Hematopoietic multipotent progenitor cell treated with erythropoietin and hydrocortisone succinate and interleukin-3 and kit ligand, for 15 days (in vitro differentiated cells): ENCODE measurements at places on chromosomes 5 and 9.

- DNase-seq = peak; percentile 100
These were observed 30.2 kb upstream of the APC start for GRCh38 chr5:112707187-112708102.

DNA sequence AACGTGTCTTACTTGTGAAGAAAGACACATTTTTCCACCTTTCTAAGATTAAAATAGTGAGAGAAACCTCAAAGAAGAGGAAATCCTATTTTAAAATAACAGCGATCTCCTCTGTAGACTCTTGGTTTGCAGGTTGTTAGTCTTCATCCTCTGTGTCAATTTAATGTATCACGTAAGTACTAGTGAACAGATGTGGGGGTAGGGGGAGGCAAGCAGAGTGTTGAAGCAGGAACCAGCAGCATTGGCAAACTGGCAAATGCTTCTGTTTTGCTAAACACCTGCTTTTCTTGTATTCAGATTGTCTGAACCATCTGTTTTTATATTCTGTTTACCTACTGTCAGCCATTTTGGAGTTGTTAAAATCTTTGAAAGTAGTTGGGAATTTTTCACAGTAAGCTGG is 159.3 kb upstream of the TLX3 start:
- DNase-seq = no peak

DNA sequence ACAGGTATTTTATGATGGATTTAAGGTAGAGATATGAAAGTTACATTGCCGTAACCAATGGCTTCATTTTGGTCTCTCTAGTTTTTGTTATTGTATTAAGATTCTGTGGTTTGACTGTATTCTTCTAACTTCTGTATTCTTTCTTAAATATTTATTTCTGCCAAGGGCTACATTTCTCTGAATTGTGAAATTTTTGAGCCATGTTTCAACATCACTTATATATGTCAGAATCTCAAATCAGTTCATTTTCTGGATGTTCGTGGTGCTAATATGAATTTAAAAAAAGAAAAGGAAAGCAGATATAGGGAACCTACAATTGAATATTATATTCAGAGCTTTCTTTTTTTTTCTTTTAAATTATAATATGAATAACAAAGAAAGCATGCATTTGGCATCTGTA is 142.7 kb downstream of the ANXA1 start:
- DNase-seq = no peak

- no peak for DNase-seq
These were observed 791.9 kb upstream of the CDH6 start for GRCh38 chr5:30401479-30402058.

GRCh38 chr9:94865582-94866452 is 139.3 kb downstream of the AOPEP start:
- no peak for DNase-seq

- DNase-seq = peak; percentile 69
These were observed 22.0 kb downstream of the ENHO start for GRCh38 chr9:34500623-34501267.

DNA sequence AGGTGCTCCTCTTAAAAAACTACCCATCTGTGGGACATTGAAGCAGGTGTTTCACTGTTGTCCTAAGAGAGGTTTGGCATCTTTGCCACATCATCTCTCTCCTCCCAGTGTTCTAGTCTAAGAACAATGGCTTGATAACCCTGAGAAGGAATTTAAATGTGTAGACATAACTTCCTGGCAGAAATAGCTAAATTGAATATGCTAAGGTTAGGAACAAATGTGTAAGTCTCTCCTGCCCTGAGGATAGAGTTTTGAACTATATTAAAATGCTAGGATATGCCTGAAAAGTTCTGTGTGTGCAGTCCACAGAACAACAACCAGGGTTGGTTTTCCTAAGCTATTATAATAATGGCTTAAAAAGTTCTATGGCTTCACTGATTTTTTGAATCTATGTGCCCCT is 106.6 kb downstream of the LRRC70 start:
- no peak for DNase-seq

DNA sequence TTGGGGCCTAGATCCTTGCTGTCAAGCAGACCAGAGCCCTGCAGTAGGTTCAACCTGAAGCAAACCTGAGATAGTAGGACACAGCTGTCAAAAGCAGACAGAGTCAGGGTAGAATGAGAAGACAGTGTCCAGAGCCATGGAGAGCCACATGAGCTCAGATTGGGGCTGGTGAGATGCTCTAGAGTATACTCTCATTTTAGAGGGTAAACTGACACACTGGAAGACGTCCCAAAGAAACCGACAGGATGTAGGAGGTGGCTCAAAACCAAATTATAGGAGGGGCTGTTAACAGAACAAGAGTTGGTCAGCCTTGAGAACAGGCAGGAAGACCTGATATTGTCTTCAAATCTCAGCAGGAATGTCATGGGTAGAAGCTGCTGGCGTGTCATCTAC is 11.5 kb downstream of the CCDC69 start:
- DNase-seq = no peak

DNA sequence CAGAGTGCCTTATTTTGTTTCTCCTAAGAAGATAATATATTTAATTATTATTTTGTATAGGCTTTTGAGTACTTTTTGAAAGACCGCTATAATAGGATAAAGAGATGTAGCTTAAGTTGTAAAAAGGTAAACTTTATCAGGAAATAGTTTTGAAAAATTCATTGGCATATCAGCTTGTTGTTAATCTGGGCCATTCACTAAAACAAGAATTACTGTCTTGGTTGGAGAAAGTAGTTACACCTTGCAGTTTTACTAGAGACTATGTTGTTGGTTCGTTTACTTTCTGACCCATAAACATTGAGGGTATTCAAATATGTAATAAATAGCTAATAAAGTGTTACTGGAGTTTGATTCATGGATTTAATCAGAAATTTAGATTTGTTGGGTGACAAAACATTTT is 33.7 kb downstream of the TNPO1 start:
- no peak for DNase-seq

DNA sequence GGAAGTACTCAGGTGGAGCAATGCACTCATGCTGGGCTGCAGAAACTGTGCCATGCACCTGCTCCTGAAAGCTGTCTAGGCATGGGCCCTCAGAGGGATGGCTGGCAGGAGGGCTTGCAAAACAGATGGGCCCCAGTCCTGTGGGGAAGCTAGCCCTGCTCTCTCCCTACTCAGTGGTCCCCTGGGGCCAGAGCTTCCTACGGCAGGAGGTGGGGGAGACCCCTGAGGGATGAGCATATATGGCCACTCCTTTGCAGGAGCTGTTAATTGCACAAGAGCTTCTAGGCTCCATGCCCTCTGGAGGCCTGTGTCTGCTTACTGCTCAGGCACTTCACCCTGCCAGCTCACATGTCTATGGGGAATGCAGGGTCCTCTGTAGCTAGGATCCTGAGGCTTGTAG is 545.3 kb upstream of the PTPRD start:
- no peak for DNase-seq

- DNase-seq = no peak
These were observed 89.2 kb downstream of the LPAR1 start for GRCh38 chr9:110949081-110949480.

GRCh38 chr5:146947181-146947941 is 68.8 kb upstream of the PPP2R2B start:
- DNase-seq = no peak

GRCh38 chr9:101639311-101639710 is 44.5 kb upstream of the PPP3R2 start:
- DNase-seq = no peak

DNA sequence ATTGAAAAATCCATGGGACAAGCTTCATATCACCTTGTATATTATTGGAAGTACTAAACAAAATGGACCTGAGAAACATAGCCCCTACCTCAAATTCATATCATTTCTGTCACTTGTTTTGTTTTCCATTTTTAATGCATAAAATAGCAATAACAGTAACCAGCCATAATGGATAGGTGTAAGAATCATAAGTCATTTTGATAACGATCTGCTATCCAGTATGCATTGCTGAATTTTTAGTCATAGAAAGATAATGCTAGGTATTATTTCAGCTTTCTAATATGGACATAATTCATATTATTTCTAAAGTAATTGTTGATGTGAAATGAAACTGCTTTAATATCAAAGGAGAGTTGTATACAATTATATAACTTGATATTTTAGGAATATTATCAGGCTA is 1.1 kb upstream of the LRRC70 start:
- no peak for DNase-seq

DNA sequence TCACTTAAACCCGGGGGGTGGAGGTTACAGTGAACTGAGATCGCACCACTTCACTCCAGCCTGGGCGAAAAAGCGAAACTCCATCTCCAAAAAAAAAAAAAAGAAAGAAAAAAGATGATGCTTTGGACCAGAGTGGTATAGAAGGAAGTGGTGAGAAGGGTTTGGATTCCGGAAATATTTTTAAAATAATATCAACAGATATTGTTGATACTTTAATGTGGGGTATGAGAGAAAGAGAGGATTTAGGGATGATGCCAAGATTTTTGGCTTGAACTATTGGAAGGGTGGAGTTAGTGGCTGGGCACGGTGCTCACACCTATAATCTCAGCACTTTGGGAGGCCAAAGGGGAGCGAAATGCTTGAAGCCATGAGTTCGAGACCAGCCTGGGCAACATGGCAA is 49.6 kb upstream of the PLIN2 start:
- DNase-seq = no peak

DNA sequence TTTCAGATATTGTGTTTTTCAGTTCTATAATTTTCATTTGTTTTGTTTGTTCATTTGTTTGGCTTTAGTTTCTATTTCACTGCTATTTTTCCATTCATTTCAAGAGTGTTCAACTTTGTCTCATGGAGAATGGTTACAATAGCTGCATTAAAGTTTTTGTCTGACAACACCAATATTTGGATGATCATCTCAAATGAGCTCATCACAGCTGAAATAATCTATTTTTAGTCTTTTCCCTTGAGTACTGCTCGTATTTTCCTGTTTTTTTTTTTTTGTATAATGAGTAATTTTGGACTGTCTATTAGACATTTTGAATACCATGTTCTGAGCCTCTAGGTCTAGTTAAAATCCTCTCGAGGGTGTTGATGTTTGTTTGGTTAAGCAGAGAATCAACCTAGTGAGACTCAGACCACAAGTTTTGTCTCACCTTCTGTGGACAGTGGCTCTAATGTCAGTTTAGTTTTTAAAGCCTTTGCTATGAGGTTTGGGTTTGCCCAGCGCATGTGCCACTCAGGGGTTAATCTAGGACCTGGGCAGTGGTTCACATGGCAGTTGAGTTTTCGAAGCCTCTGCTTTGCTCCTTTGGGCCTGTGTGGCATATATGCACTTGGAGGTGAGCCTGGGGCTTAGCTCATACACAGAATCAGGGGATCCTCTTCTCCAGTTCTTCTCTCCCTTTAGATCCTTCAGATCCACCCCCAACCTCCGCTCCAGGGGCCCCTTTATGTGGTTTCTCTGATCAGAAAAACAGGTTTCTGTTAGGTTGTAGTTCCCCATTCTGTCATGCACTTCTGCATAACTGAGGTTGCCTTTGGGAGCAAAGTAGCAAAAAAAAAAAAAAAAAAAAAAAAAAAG is 79.8 kb downstream of the ARSB start:
- DNase-seq = no peak

DNA sequence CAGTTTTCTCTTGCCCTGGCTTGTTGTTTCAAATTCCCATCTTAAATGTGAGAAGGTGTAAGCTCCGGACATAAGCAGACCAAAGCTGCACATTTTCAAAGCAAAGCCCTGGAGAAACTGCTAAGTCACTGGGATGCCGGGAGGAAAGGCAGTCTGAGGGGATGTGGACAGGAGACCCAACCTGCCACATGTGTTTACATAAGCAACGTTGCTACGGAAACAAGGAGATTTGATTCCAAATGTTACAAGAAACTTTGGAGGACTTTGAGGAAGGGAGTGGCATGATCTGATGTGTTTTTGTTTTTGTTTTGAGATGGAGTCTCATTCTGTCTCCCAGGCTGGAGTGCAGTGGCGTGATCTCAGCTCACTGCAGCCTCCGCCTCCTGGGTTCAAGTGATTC is 25.7 kb upstream of the INSYN2B start:
- no peak for DNase-seq

DNA sequence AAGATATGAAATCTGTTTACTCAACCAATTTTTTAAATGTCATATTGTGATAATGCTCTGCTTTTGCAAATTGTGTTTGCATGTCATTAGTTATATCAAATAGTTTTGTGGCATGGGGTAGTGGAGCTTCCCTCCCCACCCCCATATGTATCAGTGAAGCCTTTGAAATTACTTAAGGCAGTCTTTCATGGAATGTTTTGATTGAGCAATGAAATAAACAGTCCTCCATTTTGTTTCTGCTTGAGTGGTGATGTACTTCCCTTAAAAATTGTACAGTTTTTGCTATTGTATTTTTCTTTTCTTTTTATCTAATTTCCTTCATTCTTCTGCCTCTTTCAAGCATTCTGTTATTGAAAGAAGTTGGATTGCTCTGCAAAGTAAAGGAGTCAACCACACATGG is 3.5 kb downstream of the SOWAHA start:
- no peak for DNase-seq

DNA sequence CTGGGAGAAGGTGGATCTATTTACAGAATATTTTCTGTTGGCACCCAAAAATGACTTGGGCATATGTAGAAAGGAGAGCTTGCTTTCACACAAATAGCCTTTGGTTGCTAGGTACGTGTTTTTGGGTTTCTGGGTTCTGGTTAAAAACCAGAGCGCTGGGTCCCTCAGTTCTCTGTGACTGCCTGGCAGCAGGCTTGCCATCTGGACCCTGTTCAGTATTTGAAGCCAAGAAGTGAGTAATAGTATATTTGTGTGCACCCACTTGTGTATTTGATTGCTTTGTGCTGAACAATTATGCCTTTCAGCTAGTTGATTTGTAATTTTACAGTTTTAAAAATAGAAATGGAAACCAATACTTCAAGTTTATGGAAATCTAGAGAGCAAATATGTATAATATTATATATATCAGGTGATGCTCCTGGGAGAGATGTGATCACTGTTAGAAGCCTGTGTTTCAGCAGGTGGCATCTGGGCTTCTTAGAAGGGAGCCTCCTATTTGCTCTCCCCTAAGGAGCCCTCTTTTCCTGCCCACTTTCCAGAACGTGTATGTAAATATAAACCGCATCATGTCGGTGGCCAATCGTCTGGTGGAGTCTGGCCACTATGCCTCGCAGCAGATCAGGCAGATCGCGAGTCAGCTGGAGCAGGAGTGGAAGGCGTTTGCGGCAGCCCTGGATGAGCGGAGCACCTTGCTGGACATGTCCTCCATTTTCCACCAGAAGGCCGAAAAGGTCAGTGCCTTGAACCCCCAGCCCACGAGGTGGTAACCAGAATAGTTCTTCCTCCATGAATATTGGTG is 153.6 kb downstream of the TRIO start:
- DNase-seq = no peak

- no peak for DNase-seq
These were observed 9.3 kb downstream of the TPPP start for GRCh38 chr5:683551-684481.
